Prostate gland (tissue), 2 donors: ENCODE measurements at places on chromosomes 1 and 21. TPM values are rescaled to one million over a fixed set of nuclear protein-coding genes. Genes with fewer than 3 reads are reported as not detected.

The SYNC gene
- total RNA-seq: 7.9 TPM

GRCh38 chr1:54485416-54485815 lies 62.6 kb upstream of the ACOT11 start:
- peak; percentile 37 for DNase-seq

DNA sequence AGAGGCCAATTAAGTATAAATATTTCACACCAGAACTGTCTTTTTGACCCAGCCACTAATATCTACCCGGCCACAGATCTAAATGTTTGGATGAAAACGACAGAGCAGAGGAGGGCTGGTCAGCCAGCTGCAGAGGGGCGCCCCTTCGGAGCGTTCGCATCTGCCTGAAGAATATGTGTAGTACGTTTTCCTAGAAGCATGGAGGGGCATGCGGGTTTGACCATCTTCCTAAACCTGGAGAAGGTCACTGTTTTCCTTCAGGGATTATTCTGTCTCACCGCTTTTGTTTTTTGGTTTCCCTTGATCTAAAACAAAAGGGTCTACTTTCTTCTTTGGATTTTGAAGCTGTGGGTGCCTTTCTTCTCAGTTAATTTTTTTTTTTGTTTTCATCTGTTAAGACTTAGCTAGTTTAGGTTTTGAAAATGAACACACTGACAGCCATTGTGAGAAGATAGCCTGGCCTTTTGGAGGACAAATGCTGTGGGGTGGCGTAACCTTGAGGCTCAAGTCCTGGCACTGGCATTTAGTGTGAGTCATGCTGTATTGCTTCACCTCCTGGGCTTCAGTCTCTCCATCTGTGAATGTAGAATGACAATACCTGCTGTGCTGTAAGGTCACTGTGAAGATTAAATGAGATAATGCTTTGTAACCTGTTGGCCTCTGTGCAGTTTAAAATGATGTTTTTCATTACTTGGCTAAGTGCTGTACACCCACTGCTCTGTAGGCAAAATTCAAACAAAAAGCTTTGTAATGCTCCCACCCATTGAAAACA lies 74.1 kb upstream of the IRF2BP2 start:
- DNase-seq: peak; percentile 57

- no peak for DNase-seq
Observed at GRCh38 chr1:94273111-94273510, 35.7 kb upstream of the ARHGAP29 start.

The ZNF697 gene
- 25.6 TPM for total RNA-seq

The DISC1 gene
- 6.7 TPM for total RNA-seq

GRCh38 chr1:202156590-202156989 lies 3.8 kb downstream of the PTPN7 start:
- DNase-seq: no peak

The DHRS3 gene
- 171 TPM for total RNA-seq

DNA sequence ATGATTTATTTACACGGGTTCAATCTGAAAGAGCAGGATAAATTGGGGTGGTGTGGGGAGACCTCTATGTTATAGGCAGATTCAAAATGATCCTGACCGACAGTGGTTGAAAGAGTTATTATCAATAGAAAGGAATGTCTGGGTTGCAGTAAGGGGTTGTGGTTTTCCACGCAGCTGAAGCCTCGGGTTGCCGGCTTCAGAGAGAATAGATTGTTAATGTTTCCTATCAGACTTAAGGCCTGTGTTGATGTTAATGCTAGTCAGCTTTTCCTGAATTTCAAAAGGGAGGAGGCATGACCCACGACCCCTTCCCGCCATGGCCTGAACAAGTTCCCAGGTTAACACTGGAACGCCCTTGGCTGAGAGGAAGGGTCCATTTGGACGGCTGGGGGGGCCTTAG lies 2.2 kb upstream of the UBE2J2 start:
- no peak for DNase-seq

GRCh38 chr1:54995835-54996234 lies 2.9 kb upstream of the BSND start:
- DNase-seq: no peak

GRCh38 chr21:29195981-29196669 lies 65.7 kb downstream of the MAP3K7CL start:
- no peak for DNase-seq

The C1QA gene
- 83.7 TPM for total RNA-seq

GRCh38 chr1:58293388-58293787 lies 253.1 kb downstream of the OMA1 start:
- no peak for DNase-seq

DNA sequence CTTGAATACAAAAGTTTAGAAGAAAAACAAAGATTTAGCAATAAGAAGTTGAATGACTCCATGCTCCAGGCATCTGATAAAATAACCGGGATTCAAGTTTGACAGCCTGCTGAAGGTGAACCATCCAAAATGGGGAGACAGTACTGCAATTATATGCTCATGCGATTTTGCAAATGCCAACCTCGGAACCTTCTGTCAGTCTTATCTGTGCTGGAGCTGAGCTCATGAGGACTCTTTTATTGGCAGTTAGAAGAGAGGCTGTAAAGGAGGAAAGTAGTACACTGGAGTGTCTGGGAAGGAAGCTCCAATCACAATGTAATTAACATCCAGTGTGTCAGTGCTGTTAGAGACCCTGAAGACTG lies 170.0 kb downstream of the GALNT2 start:
- DNase-seq: no peak

The ATP6V0B gene
- total RNA-seq: 180 TPM

The FUCA1 gene
- 111 TPM for total RNA-seq

The CCDC17 gene
- total RNA-seq: 1.3 TPM

DNA sequence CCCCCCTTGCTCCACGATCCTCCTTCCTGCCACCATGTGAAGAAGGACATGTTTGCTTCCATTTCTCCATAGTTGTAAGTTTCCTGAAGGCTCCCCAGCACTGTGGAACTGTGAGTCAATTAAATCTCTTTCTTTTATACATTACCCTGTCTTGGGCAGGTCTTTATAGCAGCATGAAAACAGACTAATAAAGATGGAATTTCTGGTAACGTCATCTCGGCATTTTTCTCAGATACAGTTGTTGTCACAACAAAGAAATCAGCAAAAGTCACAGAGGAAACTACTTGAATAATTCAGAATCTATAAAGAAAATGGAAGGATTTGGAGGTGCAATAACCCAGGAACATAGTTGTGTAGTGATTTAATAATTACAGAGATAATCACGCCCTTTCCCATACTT lies 4.4 kb downstream of the APCS start:
- DNase-seq: no peak

GRCh38 chr1:233230011-233230410 lies 65.5 kb downstream of the PCNX2 start:
- DNase-seq: no peak

GRCh38 chr1:208942394-208943130 lies 641.0 kb upstream of the CAMK1G start:
- no peak for DNase-seq

The C1orf115 gene
- total RNA-seq: 26.9 TPM

GRCh38 chr1:92728697-92729096 lies 56.2 kb downstream of the EVI5 start:
- DNase-seq: no peak

The IVL gene
- 0.46 TPM for total RNA-seq

The CALML6 gene
- 0.28 TPM for total RNA-seq

The TEKT2 gene
- 0.77 TPM for total RNA-seq

DNA sequence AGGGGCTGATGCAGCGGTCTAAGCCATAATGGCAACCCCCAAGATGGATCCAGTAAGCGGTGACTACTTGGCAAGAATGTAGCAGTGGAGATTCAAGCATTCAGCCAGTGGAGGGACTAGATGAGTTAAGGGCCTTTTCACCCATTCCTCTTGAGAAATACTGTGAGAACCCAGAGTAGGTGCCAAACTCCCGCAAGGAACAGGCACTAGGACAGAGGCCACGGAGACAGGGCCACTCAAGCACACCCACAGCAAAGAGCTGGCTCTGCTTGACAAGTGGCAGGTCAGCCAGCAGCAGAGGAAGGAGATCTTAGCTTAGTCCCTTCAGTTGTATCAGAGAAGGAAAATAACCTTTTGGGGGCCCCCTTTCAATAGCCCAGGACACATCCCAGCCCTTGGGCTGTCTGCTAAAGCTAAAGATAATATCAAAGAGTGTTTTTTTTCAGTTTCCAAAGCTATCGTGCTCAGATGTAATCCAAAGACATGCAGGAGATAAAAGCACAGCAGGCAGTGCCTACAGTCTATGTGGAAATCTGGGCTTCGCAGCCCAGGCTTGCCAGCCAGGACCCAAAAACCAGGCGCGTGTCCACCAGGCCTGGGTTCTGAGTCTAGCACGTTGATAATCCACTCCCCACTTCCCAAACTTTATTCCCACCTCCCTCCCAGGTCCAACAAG lies 62.0 kb upstream of the GOLT1A start:
- no peak for DNase-seq

DNA sequence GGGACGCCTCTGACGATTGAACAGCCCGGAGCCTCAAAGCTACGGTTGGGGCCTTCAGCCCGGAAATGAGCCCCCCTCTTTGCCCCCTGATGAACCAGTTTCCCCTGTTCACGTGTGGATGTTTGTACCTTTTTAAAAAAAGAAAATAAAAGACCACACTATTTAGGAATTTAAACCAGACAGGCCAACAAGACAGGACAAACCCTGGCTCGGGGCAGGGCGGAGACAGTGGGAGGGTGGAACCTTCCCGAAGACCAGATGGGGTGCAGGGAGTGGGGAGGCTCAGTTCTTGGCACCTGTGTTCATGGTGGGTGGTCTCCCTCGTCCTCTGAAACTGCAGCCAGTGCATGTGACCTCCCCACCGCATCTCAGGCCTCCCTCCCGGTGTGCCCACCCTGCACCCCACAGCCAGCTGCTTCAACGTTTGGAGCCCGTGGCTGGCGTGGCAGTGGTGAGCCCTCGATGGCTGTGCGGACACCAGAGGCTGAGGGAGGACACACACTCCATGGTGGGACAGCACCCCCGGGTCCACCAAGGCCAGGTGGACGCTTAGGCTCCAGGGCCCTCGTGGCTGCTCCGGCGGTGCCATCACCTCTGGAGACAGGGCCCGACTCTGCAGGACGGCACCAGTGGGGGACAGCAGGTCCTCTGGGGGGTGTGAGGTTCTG lies 45.6 kb downstream of the COL18A1 start:
- peak; percentile 31 for DNase-seq

The ITGB3BP gene
- 16.1 TPM for total RNA-seq

The MLLT11 gene
- 0.64 TPM for total RNA-seq

DNA sequence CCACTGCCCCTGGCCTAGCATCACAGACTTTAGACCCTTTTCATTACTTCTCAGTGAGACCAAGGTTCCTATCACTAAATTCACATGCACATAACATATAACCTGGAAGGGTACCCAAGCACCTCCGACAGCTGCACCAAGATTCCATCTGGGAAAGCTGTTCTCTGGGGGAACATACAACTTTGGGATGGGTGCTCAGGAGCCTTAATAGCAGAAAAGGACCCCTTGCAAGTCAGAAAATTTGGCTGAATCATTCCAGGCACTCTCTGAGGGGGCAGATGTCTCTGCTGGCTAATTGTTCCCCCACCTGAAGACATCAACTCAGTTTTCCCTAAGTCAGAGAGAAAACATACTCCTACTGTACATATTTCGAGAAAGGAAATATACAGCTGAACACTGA lies 41.3 kb upstream of the PSEN2 start:
- DNase-seq: no peak

GRCh38 chr1:175413367-175413766 lies 220.8 kb upstream of the KIAA0040 start:
- no peak for DNase-seq

DNA sequence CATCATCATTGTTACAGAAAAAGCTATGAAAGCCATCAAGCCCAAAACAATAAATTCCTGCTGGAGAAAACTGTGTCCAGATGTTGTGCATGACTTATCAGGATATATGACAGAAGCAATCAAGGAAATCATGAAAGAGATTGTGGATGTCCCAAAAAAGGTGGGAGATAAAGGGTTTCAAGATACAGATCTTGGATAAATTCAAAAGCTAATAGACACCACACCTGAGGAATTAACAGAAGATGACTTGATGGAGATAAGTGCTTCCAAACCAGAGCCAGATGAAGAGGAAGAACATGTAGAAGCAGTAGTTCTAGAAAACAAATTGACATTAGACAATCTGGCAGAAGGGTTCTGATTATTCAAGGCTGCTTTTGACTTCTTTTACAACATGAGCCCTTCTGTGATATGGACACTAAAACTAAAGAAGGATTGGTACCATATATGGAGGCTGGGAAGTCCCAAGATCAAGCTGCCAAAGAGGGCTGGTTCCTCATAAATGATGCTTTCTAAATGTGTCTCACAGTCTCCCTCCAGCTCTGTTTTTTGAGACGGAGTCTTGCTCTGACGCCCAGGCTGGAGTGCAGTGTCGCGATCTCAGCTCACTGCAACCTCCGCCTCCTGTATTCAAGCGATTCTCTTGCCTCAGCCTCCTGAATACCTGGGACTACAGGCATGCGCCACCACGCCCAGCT lies 32.1 kb upstream of the LRIG2 start:
- no peak for DNase-seq

- no peak for DNase-seq
Observed at GRCh38 chr1:64754173-64754572, 9.3 kb downstream of the RAVER2 start.

- no peak for DNase-seq
Observed at GRCh38 chr1:51515312-51515960, 3.6 kb downstream of the EPS15 start.
